NCI-H1048 (cell line): ENCODE measurements at places on chromosomes 5 and 9.

DNA sequence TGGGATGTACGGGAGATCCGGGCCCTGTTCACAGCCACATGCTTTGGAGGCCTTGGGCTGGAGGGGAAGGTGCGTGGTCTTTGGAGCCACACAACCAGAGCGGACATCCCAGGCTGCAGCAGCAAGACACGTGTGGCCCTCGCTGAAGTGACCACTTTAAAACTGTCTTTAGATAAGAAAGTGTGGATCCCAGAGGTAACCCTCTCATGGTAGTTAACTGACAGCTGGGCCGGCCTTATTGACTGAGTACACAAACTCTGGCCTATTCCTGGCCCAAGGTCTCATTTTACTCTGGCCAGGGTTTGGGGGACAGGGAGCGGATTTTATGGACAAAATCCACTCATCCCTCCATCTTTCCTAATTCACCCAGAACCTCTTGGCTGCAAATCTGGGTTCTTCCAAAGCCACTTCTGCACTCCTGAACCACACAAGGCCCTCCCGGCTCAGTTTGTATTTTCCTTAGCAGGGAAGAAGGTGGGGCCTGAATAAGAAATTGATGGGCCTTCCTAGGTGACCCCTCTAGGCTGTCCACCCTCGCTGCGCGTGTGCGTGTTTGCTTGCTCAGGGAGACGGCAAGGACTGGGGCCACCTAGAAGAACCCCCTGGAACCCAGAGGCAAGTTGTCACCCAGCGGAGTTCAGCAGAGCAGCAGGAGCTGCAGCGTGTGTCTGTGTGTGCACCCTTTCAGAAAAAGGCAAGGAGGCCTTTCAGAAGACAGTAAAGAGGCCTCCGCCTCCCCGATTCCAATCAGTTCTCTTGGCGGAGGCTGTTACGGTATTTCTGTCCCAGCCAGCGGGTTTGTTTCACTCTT is 73.3 kb upstream of the ORM1 start:
- DNase-seq = no peak

- DNase-seq = no peak
These were observed 1.1 kb upstream of the S1PR3 start for GRCh38 chr9:88990041-88990728.

GRCh38 chr5:89090037-89090436 is 207.1 kb upstream of the MEF2C start:
- peak; percentile 24 for DNase-seq

DNA sequence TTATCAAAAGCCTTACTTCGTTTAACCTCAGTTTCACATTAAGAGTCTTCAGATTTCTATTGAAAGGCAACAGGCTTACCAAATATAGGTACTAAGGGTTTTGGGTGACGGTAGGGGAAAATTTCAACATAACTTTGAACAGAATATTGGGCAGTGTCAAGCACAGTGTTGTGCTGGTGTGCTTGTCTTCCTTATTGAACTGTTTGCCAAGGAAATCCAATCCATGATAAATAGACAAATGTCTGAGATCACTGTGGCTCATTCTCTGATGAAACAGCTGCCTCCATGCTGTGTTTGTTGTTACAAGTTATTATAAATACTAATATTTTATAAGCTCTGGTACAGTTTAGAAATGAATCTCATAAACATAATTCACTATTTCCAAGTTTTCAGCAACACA is 730.1 kb downstream of the NR2F1-AS1 start:
- no peak for DNase-seq

DNA sequence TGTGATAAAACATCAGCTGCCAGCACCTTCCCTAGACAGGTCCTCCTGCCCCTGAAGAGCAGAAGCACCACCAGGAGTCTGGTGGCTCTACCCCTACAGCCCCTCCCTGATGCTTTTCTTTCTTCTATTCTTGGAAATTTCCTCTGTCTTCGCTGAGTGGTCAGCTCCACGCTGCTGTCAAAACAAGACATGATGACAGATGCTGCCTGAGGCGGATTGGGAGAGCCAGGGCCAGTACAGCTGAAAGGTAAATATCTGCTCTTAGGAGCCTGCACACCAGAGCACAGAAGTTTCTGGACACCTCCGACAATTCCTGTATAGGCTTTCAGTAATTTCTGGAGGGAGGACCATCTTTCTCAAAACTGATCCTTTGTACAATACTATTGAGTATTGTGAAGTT is 4.7 kb upstream of the OR1Q1 start:
- no peak for DNase-seq

GRCh38 chr5:38410304-38410990 is 146.0 kb downstream of the LIFR start:
- DNase-seq = no peak

DNA sequence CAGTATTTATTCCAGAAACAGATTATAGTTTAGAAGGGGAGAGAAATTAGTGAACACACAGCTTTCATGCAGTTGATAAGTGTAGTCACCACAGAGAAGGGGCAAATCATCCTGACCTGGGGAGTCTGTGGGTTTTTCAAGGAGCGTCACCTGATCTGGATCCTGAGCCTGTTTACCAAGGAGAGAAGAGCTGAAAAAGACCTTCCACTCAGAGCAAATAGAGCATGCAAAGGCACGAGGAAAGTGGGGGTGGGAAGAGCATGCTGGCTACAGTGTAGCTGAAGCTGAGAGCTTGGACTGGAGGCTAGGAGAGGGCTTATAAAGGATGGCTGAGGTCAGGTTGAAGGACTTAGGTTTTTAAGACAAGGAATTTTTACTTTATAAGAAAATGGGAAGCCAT is 30.4 kb downstream of the ACO1 start:
- no peak for DNase-seq

GRCh38 chr9:131266266-131267229 is 9.8 kb downstream of the FAM78A start:
- no peak for DNase-seq

- no peak for DNase-seq
These were observed 61.8 kb downstream of the ALDH1A1 start for GRCh38 chr9:72891043-72891442.

DNA sequence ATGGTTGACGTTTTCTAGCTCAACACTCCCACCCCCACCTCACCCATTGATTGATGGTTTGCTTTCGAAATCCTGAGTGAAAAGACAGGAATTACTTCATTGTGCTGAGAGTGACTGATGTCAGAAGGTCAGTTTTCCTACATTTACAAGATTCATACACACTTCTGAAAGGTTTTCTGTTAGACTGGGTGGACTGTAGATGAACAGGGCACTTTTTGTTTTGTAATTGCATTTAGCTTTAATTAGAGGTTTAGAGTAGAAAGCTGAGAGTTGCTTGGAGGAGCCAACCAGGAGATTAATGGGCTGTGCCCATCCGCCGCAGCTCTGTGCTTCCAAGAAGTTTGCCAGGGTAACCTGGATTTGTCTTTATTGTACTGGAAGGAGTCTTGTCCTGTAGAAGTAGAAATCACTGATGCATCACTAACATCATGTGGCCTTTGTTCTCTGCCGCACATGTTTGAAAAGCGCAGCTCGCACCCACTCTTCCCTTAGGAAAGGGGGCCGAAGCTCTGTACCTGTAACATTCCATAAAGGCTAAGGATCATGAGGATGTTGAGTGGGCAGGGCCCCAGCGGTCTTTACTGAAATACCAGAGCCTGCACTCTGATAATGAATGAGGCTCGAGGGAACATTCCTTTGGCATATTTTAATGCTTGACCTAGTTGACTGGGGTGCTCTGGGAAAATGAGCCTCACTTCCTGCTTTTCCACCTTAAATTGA is 267.6 kb upstream of the DMRT1 start:
- DNase-seq = no peak

DNA sequence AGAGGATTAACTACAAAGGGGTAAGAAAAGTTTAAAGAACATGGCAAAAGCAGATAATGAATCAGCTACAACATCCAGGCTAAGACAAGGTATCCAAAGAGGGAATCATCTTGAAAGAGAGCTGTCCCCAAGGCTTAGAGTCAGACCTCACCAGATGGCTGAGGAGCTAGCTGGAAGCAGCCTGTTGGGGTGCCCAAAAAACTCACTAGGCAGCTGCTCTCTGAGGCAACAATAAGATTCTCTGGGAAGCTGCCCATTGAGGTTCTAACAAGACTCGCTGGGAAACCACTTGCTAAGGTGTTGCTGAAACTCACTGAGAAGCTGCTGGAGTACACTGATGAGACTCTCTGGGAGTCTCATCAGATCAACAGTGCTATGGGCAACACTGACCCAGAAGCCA is 185.2 kb downstream of the CETN3 start:
- DNase-seq = no peak

DNA sequence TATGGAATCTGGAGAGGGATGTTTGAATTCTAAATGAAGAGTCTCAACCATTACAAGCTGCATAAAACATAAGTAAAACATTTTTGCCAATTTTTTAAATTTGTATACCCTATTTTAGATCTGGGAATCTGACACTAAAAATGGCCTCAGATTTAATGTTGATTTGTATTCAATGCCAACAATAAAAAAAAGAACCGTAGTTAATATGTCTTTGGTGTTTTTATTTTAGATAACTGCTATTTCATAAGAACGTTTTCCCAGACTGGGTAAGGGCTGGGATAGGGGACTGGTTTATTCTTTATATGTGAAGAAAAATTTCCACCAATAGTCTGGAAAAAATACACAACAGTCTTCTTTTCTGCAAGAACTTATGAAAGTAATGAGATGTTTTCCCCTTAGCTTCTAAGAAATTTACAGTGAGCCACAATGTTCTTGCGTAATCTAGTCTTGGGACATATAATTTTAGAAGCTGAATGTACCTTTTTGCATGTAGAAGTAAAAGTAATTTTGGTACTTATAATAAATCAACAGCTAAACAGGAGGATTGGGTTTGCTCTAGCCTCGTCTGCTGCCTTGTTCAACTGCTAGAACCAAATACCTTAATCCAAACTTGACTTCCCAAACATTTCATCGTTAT is 244.6 kb upstream of the EFNA5 start:
- no peak for DNase-seq
